ENCODE measurements at places on chromosomes 11 and 22.

GRCh38 chr22:30340911-30341685 lies 14.4 kb upstream of the TBC1D10A start:
- no peak for DNase-seq

GRCh38 chr11:67178878-67179277 lies 59.8 kb downstream of the KDM2A start:
- DNase-seq, result no peak

DNA sequence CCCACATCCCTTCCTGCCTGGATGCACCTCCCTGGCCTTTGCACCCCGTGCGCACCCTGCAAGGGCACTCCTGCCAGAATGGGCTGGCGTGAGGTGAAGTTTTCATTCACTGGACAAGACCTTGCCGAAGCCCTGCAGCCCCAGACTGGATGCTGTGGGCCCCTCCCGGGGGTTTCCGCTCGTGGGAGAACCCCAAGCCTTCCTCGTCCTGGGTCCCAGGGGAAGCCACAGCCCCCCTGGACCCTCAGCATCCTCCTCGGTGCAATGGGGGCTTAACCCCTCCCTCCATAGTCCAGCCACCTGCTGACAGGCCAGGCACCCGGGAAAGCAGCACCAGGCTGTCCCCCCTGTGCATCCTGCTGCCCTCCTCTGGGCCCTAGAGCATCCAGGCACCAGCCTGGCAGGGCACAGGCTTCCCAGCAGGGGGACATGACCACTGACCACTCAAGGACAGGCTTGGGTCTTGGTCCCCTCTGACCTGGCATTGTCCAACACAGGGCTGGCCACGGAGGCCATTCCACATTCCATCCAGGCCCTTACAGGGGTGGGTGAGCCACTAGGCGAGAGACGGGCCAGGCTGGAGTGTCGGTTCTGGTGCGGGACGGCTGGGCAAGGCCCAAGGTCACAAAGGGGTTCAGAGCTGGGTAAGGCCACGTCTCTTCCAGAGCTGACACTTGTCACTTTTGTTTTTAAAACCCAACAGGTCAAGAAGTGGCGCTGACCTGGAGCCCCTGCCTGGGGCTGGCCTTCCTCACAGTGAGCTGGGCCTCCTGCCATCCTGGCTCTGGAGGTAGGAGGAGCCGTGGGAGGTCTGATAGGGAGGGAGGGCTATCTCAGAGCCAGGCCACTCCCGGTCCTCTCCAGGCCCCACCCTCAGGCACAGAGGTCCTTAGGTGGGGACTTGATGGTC lies 41.5 kb upstream of the PPARA start:
- no peak for DNase-seq

DNA sequence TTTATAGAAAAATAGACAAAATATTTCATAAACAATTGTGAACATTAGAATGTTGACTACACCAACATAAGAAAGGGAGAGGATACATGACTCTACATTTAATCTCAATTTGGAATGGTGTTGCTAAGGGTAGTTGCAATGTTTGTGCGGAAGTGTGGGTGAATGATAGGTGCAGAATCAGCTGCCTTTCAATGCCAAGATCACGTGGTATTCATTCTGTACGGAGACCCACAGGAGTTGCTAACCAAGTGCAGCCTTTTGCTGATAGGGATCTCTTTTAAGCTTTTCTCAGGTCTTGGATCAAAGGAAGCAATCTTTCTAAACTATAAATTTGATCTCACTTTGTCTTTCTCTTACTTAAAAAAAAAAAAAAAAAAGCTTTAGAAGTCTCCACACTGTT lies 29.8 kb upstream of the CTSC start:
- no peak for DNase-seq

DNA sequence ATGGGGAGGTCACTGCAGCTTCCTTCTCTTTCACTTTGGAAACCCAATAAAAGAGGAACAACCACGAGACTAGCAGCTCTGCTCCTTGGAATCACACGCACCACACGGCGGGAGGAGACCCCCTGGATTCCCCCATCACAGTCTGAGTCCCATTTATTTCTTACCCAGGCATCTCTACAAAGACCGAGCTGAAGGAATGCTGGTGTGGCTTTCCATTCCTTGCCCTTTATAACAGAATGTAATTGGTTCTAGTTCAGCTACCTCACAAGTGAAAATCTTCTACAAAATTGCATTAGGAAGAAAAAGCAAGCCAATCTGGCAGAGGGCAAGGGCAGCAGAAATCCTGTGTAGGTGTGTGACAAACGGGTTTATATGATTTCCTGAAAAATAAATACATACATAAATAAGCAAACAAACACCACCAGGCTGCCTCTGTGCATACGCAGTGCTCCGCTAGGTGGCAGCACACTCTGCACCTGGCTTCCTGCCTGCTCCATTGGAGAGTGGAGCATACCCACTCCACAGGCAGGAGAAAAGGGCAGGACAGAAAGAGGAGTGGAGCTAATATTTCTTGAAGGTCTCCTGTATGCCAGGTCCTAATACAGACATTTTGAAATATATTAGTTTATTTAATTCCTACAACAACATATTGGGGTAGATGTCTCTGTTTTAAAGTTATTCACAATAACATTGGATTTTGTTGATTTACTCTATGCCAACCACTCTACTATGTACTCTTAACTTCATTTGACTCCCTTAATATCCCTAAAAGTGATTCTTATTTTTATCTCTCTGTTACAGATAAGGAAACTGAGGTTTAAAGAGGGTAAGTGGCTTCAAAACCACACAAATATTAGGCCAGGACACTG lies 673.1 kb downstream of the KCNA4 start:
- DNase-seq, result no peak

DNA sequence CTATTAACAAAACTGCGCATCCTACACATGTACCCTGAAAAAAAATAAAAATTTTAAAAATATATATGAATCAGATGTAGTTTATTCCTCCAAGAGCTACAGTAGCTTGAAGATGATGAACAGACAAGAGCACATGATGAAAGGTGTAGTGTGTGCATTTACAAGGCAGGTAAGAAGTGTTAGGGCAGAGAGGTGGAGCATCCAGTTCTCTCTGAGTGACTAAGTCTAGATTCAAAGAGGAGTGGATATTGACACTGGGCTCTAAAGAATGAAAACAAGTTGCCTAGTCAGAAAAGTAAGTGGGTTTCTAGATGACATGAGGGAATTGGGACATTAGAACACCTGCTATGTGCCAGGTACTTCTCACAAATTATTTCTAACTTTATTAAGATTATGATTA lies 76.0 kb upstream of the CARD18 start:
- DNase-seq, result no peak

DNA sequence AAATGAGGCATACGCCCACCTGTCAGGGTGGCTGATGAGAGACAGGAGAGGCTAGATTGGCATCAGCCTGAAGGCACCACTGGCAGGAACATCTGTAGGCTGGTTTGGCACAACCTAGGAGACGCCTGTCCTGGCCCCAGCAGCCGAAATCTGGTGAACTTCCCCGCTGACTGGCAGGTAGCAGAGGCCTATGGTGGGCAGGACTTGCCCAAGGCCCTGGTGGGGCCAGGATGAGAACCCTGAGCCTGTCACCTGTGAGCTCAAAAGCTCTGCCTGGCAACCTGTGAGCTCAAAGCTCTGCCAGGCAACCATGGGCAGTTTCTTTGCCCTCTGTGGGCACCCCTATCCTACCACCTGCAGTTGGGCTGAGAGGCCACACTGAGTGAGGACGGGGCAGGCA lies 2.5 kb downstream of the DERL3 start:
- no peak for DNase-seq

GRCh38 chr11:3220521-3221407 lies 2.2 kb upstream of the MRGPRG start:
- no peak for DNase-seq

GRCh38 chr11:48108231-48109045 lies 108.2 kb upstream of the OR4B1 start:
- DNase-seq, result no peak

DNA sequence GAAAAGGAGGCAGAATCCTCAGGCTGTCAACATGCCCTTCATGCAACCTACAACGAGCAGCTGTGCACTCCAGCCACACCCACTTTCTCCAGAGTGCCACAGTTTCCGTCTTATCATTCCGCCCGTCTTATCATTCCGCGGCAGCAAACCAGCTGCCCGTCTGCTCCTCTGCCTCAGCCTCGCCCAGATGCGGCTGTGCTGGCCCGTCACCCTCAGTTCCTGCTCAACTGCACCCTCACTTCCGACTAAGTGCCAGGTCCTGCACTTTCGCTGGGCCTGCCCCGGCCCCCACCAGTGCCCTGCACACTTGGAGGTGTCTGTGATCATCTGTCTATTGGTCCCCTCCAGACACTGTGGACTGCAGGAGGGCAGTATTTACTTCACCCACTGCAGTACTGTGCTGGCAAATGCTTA lies 43.7 kb downstream of the MICAL3 start:
- DNase-seq, result peak; percentile 15

DNA sequence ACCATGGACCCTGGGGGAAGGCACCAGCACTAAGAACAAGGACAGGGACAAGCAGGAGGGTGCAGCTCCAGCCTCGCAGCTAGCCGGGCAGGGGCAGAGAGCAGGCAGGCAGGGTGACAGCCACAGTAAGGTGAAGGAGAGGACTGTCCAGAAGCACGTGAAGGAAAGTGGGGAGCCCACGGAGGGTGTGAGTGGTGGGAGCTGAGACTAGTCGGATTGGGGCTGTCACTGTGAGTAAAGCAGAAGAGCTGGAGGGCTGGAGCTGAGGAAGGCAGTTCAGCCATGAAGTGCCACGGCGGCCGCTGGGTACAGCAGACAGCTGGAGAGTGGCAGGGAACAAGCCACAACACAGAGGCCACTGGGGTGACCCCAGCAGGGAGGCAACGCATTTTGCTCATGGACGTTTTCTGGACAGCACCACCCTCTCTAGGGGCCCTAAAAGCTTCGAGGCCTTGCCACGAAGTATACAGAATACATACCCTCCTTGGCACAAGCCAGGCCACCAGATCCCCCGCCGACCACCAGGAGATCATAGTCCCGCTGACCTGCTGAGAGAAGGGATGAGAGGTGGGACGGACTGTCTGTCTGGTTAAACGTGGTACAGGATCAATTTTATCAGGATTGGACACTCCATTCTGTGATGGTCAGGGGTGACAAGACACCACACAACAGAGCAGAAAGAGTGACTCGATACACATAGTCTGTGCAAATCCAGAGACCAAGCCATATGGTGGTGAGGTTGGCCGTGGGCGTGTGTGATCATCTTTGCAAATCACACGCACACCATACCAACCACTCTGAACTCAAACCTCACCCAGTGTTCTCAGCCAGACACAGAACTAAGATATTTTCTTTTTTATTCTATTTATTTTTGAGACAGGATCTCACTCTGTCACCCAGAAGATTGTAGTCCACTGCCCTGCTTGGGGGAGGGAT lies 10.8 kb upstream of the COMT start:
- no peak for DNase-seq

DNA sequence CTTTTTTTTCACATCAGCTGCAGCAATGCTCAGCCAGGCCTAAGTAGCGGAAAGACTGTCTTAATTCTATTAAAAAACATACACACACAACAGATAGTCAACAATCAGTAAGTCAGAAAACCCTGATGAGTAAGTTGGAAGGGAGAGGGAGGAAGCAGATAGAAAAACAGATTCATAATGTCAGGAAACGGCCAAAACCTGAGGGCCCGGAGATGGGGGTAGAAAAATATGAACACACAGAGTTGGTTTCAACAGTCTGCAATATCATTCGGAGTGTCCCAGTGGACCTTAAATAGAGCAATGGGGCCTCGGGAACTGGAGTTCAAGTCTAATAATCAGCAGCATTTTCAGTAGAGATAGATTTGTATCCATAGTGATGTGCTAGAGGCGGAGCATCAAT lies 14.8 kb downstream of the LRRC55 start:
- DNase-seq, result no peak

DNA sequence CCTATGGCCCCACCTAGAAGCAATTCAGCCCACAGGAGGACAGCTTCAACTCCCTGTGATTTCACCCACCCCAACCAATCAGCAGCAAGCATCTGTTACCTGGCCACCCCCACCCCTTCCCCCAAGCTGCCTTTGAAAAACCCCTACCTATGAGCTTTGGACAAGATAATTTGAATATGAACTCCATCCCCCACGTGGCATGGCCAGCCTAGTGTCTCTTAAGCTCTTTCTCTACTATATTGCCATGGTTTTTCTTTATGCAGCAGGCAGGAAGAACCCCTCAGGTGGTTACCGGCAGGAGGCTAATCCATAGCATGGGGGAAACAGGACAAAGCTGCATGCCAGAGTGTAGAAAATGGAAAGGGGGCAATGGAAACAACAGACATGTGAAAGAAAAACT lies 29.0 kb downstream of the CTSC start:
- DNase-seq, result no peak

DNA sequence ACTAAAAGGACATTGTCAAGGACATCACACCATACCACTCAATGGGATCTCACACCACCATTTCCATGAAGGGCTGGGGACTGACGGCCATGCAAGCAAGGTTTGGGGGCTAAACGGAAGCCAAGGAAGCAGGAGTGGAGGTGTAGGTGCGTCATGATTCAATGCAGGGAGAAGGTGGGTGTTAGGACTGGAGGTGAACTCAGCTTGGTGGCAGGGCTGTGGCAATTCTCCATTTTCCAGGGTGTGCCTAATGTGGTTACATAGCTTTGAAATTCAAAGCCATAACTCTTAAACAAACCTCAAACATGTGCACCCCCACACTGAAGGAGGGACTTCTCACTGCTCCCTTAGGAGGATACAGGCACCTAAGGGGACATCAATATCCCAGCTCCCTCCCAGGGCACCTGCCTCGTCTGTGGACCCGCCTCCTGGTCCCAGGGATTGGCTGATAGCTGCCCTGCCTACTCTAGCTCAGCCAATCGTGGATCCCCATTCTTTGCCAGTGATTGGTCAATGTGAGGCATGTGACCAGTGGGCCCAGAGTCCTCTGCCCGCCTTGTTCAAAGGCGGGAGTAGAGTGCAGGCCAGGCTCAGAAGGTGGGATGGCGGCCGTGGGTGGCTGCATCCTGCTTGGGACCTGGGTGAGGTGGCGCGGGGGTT lies 64.6 kb downstream of the CTTN start:
- DNase-seq, result no peak

DNA sequence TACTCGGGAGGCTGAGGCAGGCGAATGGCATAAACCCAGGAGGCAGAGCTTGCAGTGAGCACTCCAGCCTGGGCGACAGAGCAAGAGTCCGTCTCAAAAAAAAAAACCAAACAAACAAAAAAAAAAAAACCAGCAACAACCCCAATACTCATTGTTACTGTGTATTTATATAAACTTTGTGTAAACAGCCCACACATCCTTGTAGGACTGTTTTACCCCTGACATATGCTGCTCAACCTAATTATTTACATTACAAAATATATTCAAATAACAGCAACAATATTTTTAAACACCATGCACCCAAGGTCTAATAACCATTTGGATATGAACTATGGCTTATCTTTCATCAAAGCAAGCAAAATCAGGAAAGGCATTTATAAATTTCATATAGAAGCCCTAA lies 284.1 kb downstream of the TTC28 start:
- DNase-seq, result no peak
